Liver (tissue), 10 donors: ENCODE measurements at places on chromosomes 6 and 20. TPM values are rescaled to one million over a fixed set of nuclear protein-coding genes. Genes with fewer than 3 reads are reported as not detected.

LY6G5B gene
- total RNA-seq, result 5.9 TPM

CD93 gene
- 15.0 TPM for total RNA-seq

IL17A gene
- total RNA-seq, result not detected

TFAP2A gene
- not detected for total RNA-seq

DEFB123 gene
- total RNA-seq, result not detected

CUTA gene
- 33.1 TPM for total RNA-seq

RAD21L1 gene
- not detected for total RNA-seq

C6orf58 gene
- 0.08 TPM for total RNA-seq

TLDC2 gene
- 0.33 TPM for total RNA-seq

TMEM239 gene
- total RNA-seq, result not detected

TMC2 gene
- not detected for total RNA-seq

PRSS16 gene
- not detected for total RNA-seq

TREML1 gene
- 0.08 TPM for total RNA-seq

ARMC2 gene
- 1.5 TPM for total RNA-seq

RWDD2A gene
- total RNA-seq, result 5.5 TPM

FAM83C gene
- 0.05 TPM for total RNA-seq

KIAA1586 gene
- 5.3 TPM for total RNA-seq
